GM13976 (cell line): ENCODE measurements at places on chromosomes 2 and 18.

DNA sequence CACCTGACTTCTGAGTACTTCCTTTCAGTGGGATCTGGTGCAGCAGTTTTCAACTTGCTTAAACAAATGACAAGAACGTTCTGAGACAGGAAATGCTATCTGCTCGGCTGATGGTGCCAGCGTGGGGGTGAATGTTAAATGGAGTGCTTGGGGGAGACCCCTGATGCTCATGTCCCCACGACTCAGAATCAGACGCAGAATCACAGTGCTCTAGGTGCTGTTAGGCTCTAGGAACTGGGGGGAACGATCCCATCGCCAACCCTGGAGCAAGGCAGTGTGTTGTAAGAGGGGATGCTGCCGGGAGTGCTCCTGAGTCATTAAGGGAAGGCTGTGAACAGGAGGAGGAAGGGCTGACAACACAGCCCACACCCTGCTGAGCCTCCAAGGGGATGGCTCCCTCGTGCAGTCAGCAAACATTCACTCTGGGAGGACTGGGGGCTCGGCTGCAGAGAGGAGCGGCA is 34.1 kb upstream of the KCNF1 start:
- DNase-seq = no peak

DNA sequence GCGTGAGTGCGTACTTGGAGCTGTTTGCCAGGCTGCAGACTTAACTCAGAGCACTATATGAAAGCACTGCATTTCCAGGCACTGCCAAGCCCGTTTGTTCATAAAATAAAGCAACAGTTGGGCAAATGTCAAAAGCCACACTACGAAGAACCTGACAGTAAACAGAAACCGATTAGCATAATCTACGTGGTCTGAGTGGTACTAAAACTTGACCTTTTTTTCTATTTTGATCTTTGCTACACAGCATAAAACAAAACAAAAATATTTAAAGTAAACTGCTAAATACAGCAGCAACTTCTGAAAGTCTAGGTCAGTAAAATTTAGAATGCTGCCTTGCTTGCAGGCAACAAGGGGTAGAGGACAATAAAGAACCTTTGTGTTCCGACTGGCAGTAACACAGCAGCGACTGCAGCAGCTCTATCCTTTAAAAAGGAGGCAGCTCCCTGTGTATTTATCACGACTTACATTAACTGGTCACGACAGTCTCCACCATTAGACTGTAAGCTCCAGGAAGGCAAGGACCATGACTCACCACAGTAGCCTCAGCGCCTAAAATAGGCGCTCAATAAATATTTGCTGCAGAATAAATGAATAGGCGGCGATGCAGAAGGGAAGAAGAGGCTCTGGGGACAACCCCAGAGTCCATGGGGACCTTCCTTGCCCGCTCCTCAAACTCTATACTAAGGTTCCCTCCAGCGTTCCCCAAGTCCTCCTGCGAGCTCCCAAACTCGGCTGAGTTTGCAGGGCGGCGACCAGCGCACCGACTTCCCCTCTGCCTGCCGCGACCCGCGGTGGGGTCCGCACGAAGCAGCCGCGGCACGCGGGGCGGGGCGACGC is 902 bp downstream of the SS18 start:
- DNase-seq = no peak

- DNase-seq = no peak
These were observed 15.5 kb downstream of the GTF2A1L start for GRCh38 chr2:48633143-48633542.

DNA sequence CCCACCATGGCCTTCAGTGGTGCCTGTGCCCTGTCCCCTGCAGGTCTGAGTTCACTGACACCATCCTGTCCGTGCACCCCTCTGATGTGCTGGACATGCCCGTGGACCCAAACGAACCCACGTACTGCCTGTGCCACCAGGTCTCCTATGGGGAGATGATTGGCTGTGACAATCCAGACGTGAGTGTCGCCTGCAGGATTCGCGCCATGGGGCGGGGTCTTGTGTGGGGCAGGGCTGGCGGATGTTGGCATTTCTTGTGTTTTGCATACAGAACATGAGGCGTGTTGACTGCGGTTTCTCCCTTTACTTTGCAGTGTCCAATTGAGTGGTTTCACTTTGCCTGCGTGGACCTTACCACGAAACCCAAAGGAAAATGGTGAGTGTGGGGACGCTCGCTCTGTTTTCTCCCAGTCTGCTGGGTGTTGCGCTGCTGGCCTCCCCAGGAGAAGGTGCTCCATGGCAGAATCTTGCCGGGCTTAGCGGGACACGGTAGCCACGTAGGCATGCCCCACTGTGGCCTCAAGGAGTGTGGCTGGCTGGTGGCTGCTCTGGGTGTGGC is 11.5 kb upstream of the D2HGDH start:
- DNase-seq = no peak

DNA sequence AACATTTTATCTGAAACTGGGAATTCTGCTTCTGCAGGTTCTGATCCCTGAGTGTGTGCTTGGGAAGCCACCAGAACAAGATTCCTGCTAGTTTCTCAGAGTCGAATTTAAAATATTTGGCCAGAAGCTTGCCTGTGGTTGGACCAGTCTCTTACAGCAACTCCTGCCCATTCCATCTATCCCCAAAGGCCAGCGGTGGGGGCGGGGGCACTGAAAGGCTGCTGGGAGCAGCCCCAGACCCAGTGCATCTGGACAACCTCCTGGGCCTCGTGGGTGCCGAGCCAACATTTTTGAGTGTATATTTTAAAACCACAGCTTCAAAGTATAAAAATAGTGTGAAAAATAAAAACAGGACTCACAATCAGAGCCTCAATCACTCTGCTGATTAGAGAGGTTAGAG is 38.6 kb upstream of the ZFP36L2 start:
- DNase-seq = no peak

GRCh38 chr2:177900082-177900481 is 172.5 kb downstream of the PDE11A start:
- DNase-seq = no peak

GRCh38 chr2:127115471-127116199 is 8.7 kb upstream of the BIN1 start:
- DNase-seq = no peak

DNA sequence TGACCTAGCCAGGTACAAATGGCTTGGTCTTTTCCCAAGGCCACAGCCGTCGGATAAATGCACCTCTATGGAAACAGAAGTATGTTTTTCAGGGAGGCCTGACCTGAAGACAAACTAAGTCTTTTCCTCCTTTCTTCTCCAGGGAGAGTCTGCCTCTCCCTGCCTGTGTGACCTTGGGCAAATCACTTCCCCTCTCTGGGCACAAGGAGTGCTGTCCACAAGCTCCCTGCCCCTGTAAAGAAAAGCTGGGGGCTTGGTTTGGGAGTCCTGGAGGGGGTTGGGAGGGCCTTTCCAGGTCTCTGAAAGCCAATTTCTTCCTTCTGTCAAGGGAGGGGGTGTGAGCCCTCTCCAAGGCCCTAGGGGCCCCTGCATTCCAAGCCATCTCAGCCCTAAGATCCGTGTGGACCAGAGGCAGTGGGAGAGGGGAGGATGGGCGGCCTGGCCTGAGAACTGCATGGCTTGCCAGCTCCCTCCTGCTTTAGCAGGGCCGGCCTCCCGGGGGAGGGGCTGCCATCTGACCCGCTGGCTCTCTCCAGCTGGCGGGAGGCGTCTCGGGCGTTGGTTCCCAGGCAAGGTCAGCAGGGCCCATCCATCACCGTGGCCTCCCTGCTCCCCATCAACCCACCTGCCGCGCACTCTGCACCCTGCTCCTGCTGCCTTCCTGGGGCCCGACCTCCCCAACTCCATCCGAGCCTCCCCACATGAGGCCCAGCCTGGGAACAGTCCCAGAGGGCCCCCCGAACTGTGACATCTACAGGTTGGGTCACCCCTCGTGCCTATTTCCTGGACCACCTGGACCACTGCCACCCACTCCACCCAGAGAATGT is 61.4 kb downstream of the SMAD7 start:
- DNase-seq = no peak
